Skin of body (tissue), 3 donors: ENCODE measurements at places on chromosomes 6 and 20.

DNA sequence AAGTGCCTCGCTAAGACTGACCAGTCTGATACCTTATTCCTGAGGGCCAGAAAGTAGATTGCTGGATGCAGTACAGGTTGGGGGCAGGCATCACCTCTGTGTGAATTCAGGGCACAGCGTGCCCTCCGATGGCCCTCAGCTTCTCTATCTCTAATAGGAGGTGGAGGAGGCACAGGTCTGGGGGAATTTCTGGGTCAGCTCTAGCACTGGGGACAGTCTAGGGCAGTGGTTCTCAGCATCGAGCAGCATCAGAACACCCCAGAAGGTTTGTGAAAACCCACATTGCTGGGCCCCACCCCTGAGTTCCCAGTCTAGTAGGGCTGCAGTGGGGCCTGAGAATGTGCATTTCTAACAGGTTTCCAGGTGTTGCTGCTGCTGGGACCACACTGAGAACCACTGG is 166.7 kb downstream of the CDC5L start:
- DNase-seq, result no peak

- DNase-seq, result no peak
Observed at GRCh38 chr6:31784098-31784925, 7.2 kb upstream of the VWA7 start.

DNA sequence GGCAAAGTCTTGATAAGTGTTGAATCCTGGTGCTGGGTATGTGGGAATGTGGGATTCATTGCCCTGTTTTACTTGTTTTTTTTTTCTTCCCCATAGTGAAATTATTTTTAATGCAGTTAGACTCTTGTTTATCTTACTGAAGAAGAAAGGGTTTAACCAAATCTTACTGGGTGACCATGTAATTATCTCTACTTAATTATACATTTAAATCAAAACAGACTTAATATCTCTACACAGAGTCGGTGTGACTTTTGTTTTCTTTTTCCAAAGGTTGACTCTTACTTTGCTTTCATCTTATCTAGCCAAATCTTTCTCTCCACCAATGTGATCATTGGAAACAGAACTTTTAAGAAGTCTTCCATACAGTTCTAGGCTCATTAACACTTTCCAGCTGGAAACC is 67.7 kb upstream of the DYNLRB1 start:
- no peak for DNase-seq

- no peak for DNase-seq
Observed at GRCh38 chr6:51928320-51928719, 159.1 kb downstream of the PKHD1 start.

DNA sequence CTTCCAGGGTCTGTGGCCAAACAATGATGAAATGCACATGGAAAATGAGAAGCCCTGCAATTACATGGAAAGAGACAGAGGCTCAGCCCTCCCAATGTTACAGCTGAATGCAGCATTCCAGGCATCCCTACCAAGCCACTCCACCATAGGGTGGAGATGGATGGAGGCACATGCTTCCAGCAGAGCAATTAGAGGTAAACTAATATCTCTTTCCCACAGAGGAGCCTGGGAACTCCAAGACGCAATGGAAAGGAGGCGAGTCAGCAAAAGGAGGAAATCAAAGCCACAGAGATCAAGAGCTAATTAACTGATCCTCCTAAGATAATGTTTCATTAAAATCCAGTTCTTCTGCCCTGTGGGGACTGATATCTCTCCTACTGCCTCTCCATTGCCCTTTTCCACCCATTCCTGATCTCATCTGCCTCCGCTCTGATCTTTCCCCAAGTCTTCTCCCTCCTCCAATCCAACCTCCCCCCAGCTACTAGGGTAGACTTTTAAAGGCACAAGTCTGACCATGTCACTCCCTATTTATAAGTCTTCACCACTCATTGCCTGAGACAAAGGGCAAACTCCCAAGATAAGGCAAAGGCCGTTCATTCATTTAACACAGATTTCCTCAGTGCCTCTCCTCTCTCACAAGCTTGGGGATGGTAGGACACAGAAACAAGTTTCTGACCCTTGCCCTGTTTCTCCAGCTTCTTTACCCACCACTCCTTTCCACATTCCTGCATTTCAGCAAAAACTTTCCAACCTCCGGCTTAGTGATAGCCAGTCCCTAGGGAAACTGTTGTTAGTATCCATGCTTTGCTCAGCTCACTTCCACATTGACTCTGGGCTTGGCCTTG is 14.3 kb upstream of the KCNB1 start:
- no peak for DNase-seq

DNA sequence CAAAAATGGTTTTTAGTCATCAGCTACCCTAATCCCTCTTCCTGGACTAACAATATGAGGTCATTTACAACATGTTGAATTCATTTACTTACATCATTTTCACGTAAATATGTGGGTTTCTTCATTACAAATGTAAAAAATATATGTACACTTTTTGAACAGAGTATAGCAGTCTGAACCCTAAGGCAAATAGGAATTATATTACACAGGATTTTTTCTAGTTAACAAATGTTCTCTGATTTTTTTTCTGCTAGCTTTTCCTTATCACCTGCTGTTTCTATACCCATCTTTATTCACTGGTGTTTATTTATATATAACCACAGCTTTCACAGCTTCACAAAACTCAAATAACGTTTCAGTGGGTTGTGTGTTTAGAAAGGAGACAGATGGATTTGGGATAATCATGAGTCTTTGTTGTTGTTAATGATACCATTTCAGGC is 21.0 kb upstream of the CD2AP start:
- DNase-seq, result no peak

DNA sequence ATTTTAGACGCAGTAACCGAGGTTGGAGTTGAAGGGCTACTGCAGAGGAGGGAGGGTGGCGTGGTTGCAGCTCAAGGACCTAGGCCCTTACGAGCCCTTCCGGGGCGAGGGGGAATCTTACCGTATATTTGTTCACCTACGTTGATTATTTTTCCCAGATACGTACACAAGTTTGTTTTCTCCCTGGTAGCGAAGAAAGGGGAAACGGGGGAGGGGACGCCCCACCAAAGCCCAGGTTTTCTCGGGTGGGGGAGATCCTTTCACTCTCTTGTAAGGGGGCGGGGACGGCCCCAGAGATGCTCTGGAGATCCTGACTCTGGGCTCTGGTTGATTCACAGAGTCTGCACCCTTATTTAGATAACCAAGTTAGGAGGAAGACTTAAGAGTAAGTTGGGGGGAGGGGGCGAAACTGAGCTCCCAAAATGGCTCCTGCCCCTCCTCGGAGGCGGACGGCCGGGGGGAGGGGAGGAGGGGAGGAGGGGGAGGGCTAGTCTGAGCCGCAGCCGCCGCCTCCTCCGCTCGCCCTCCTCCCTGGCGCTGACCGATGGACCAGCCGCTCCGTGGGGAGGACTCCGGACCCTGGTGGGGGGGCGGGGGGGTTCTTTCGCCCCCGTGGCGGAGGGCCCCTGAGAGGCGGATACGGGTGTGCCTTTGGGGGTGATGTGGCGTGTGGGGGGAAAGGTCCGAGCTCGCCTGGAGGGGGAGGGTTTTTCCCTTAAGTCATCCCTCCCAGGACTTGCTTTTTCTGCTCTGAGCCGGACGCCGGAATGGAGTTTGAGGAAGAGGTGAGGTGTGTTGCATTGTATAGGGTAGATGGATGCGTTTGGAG is 2.2 kb downstream of the BRD2 start:
- DNase-seq, result peak; percentile 85

DNA sequence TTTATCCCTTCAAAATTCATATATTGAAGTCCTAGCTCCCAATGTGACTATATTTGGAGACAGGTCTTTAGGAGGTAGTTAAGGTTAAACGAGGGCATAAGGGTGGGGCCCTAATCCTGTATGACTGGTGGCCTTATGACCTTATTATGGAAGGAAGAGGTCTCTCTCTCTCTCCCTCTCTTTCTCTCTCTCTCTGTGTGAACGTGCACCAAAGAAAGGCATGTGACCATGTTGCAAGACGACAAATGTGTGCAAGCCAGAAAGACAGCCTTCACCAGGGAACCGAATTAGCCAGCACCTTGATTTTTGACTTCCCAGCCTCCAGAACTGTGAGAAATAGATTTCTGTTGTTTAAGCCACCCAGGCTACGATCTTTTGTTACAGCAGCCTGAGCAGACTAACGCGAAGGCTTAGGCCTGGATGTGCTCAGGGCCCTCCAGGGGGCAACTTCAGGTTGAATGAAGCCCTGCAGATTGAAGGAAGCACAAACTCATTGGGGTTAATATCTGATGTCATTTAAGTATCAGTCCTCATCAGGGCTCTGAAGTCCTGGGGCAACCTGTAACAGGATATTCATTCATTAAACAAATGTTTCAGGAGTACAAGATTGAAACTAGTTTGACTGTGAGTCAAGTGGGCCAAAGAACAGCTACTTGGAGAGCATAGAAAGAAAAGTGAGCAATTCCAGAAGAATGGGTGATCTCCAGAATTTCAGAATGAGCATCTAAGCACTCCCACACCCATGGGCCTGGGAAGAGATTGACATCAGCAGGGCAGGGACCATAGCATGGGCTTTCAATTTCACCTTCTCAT is 157.4 kb upstream of the TNFAIP3 start:
- no peak for DNase-seq

DNA sequence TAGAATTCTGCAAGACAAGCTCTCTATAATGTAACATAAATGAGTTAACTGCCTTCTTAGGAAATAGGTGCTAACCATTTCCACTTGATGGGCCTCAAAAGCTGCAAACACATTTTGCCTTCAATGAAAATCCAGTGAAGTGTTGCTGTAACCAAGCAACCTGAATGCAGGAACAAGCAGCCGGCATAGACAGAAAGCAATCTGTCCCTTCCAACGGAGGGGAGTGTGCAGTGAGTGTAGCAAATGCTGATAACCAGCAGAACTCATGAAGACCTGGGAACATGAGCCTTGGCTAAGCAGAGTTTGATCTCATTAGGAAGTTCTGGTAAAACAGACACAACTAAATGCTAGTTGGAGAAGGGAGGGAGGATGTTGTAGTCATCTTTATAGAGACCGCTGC is 697.8 kb downstream of the KIF16B start:
- no peak for DNase-seq

DNA sequence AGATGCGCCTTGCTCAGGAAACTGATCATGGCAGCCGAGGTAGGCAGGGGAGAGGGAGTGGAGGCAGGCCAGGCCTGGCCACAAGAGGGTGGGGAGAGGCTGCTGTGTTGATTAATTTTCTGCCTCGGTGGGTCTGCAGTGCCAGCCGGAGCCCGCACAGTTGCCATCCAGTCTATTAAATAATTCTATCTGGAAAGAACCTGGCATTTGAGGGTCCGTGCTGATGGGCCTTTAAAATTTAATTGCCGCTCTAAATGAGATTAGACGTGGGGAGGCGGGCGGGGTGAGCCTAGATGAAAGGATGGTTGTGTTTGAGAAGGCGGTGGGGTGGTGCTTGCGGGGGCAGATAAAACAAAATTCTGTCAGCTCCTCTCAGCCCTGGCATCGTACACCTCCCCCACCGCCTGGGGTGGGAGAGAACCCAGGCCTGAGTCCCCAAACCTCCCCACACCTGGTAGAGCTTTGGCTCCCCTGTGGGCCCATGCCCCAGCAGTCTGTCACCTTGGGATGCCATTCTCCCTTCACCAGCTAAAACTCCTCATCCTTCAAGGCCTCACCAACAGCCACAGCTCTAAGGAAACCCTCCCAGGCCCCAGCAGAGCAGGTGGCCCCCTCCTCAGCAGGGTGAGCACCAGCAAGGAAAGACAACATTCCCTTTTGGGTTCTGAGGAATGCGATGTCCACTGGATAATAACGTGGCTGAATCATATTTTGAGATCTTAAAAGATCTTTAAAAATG is 167.3 kb downstream of the GRM4 start:
- no peak for DNase-seq

GRCh38 chr20:42474646-42475045 is 715.1 kb downstream of the PTPRT start:
- no peak for DNase-seq

- no peak for DNase-seq
Observed at GRCh38 chr6:125273965-125274364, 27.8 kb downstream of the HDDC2 start.

GRCh38 chr6:82691997-82692396 is 328.4 kb downstream of the TPBG start:
- DNase-seq, result no peak

GRCh38 chr20:55166063-55166462 is 690.7 kb downstream of the DOK5 start:
- DNase-seq, result no peak

DNA sequence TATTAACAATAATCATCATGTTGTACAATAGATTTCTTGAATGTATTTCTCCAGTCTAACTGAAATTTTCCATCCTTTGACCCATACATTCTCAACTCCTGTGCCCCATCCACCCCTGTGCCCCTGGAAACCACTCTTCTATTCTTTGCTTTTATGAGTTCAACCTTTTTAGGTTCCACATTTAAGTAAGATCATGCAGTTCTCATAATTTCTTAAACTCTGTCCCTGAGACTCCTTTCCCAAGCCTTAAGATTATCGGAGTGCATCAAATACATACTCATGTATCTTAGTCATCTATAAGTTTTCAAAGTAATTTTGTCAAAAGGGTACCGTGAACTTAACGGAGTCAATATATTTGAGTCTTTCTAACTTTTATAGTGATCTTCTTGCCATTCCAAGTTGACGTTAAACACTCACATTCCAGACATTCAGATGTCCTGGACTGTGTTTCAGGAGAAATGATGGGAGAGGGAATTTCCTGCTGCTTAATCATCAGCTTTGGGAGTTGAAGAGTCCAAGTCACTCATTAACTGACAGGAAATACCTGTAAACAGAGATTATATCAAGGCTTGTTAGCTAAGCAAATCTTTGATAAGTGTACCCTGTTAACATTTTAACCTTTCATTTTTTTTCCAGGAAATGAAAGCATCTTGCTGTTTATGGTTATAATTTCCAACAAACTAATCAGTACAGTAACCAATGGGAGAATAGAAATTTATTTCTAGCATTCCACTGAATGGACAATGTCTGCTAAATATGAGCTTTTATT is 73.3 kb downstream of the ADGRG6 start:
- DNase-seq, result peak; percentile 20

DNA sequence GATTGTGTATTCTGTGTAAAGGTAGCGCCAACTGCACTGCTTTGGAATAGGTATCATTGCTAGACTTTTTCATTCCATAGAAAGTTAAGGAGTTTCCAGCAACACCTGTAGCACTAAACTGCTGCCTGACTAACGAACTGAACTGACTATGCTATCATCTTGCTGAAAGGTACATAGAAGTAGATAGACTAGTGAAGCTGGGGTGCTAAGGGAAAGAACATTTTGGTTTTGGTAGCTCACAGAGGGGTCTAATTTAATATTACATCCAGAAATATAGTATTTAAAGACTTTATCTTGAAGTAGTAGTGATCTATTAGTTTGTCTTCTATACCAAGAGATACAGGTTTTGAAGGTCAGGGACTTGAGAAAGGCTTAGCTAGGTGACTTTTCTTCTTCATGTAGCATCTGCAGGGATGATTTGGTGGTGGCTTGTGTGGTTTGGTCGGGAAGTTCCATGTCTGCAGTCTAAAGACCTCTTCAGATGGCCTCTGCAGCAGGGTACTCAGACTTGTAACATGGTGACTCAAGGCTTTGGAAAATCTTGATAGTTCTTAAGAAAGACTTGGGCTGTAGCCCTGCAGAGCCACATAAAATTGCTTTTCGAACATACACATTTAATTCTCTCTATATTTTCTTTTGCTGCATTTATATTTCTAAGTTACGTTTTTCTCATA is 10.2 kb downstream of the SENP6 start:
- no peak for DNase-seq
